ENCODE measurements at places on chromosomes 7 and 10. TPM values are rescaled to one million over a fixed set of nuclear protein-coding genes. Genes with fewer than 3 reads are reported as not detected.

MYL7 gene
- 1.2 TPM for total RNA-seq

WIPF3 gene
- total RNA-seq: 0.68 TPM

MNX1 gene
- total RNA-seq: 2.0 TPM

DPP6 gene
- total RNA-seq: 0.84 TPM

All from kidney epithelial cell (primary cell).